ENCODE measurements at places on chromosomes 6 and 20.
A peak's percentile ranks its signal among the peaks of the same experiment; 100 is the strongest.

GRCh38 chr20:49845060-49845459 lies 32.4 kb downstream of the SLC9A8 start:
- no peak for DNase-seq

DNA sequence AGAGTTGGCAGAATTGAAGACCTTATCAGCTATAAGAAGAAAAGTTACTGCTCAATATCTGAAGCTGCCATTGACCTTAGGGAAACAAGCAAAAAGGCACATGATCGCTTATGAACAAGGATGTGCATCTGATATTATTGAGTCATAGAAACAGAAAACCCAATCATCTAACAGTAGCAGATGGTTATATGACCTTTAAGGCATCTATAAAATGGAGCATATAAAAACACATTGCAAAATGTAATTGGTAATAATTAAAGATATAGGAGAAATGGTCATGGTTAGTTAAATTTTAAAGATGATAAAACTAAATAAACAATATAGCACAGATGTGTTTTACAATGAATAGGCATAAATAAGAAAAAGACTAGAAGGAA lies 260.1 kb upstream of the TAB2 start:
- no peak for DNase-seq

GRCh38 chr6:149063468-149063867 lies 254.0 kb upstream of the TAB2 start:
- DNase-seq: no peak

DNA sequence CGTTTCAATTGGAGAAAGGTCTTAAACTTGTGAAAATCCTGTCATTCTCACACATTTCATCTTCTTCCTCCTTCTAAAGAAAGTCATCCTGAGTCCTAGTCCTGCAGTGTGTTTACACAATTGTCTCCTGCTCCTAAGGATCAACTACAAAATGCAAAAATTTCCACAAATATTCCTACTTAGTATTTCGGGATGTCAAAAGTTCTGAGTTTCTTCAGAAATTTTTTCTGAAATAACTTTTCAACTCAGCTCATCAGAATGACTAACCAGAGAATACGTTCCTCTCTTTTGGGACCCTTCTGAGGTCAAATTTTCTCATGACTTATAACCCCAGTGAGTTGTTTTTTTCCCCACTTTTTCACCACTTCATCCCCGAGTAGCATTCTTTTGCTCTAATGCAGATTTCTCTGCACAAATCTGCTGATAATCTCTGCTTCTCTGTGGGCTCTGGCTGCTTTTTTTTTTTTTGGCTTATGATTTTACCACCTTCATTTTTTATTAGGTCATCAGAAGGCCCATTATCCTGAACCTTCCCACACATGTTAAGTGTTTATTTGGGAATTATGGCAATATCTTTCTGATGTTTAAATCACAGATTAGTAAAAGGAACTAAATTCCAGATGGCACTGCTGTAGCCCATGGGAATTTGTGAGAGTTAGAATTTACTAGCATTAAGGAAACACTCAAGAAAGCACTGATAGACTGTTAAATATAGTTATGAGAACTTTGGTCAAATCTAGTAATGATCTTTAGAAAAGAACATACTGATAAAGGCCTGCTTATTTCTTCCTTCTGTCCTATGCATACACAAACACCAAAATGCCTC lies 41.4 kb downstream of the MAP3K5 start:
- DNase-seq: no peak

DNA sequence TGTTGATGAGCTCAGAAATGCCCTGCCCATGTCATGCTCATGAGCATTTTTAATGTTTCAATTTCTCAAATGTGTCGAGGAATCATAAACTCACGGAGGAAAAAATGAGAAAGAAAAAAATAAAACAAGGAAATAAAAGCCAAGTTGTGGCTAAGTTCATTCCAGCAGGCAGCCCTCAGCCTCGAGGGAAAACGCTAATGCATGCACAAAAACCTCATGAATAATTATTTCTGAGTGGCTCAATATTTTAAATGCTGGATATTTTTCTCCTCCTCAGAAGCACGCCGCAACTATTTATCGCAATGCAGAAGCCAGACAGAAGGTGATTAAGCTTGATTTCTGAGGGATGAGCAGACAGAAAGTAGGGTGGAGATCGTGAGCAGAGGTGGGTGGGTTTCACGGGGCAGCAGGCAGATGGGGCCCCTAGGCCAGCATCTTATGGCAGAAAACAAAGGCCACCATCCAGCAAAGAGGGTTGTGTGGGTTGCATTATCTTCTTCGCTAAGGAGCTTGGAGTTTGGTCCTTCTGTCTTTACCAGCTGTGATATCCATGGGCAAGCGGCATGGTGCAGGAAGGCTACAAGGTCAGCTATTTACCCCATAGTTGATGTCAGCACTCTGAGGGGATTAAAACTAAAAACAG lies 151.5 kb upstream of the LRFN2 start:
- no peak for DNase-seq

DNA sequence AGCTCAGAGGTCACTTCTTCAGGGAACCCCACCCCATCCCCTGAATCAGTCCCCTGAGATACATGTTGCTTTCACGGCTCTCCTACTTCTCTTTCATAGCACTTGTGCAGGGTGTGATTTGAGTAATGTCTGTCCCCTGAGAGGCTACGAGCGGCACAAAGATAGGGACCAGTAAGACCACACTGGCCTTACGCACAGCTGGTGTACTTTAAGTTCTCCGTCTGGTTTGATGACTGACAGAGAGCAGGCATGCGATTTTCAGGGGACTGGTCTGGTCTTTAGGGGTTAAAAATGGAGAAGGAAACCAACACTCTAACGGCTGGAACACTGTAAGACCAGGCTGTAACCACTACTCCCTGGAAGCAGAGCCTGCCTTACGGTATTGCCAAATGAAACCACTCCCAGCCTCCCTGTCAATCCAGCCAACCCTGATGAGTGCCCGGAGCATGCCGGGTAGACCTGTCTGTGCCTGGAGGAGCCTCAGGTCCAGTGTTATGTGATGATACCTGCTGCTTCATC lies 47.1 kb downstream of the ELMO2 start:
- no peak for DNase-seq

DNA sequence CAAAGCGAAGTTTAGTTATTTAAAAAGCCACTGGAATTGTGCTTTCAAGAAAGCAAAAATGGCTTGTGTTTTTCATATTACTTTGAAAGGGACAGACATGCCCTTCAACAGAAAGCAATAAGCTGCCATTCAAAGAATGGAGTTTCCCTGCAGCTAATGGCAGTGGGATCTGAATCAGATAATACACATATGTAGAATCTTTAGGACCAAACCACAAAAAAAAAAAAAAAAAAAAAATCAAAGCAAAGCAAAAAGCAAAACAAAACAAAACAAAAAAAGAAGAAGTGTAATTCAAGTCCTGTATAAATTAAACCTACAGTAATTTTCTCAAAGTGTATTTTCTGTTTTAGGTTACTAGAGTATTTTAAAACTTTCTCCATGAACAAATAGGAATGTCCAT lies 63.6 kb upstream of the ZNF217 start:
- DNase-seq: peak; percentile 39

GRCh38 chr20:23052904-23053303 lies 3.4 kb upstream of the THBD start:
- DNase-seq: no peak

- DNase-seq: no peak
Measured at GRCh38 chr6:160029525-160029924, 60.6 kb downstream of the IGF2R start.

DNA sequence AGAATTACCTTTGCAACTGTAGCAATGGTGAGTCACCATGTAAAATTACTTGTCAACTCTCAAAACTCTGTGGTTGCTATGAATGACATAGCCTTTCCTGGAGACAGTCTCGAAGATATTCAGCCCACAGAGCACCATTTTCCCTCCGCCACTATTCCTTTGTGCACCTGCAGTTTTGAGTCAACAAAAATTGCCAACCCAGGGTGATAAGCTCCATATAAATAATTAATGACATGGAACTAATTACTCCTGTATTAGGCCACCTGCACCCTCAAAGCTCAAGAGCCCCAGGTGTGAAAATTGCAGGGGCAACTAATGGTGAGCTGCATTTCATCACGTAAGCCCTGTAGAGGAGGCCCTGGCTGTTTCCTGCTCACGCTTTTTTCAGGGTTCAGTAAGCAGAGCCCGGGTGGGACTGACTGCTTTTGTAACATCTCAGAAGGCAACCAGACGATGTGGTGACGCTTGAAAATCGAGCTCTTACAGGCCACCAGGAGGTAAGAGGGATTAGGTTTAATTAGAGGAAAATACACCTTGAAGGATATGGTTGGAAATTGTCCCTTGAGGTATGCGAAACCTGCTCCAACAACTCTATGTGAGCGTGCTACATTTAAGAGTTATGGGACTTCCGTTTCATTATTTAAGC lies 70.8 kb downstream of the BMP2 start:
- peak; percentile 34 for DNase-seq

DNA sequence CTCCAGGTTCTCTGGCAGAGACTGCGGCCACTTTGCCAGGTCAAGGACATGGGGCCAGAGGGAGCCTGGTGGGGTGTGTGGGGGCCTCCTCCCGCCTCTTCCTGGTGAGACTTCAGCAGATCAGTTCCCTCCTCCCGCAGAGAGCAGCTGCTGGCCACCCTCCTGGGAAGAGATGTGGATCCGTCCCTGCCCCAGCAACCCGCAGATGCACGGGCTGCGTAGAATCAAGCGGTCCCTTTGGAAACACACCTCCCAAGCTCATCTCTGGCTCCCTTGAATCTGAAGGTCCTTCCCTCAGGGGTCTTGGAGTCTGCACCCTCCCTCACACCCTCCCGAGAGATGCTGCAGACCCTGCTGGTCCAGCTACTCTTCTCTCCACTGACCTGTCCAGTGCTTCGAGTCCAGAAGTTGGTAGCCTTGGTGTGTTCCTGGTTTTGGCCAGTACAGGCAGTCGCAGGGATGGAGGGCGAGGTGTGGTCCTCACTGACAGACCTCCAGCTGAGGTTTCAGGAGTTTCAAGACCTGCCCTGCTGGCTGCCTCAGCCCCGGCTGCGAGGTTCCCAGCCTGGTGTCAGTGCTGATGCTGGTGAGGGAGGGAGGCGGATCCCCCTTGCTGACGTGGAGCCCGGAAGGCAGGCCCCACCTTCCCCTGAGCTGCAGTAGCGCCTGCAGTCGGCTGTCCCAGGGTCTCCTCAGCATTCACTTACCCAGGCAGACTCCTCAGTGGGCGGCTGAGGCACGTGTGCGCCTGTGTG lies at the start of gene NPBWR2:
Gene NPBWR2, minus strand, starts transcription at position 585 of the 755 bp plus-strand sequence. CDS start 734 bp downstream, outside the sequence.
- no peak for DNase-seq

- no peak for DNase-seq
Measured at GRCh38 chr6:132693478-132693877, 20.4 kb downstream of the VNN1 start.

DNA sequence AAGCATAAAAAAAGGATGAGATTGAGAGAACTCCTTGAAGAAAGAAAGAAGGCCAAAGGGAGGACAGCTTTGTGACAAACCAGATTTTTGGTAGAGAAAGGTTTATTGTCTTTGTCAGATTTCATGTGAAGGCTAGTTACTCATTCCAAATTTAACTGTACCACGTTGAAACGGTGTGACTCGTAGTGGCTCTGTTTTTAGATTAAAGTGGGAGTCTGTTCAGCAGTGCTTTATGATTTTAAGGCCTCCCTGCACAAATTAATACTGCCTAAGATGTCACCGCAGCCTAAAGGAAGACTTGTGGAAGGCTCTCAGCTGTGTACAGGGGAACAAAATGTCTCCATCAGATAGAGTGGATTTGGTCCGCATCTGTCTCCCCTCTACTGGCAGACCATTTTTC lies 35.9 kb downstream of the CDC40 start:
- no peak for DNase-seq

DNA sequence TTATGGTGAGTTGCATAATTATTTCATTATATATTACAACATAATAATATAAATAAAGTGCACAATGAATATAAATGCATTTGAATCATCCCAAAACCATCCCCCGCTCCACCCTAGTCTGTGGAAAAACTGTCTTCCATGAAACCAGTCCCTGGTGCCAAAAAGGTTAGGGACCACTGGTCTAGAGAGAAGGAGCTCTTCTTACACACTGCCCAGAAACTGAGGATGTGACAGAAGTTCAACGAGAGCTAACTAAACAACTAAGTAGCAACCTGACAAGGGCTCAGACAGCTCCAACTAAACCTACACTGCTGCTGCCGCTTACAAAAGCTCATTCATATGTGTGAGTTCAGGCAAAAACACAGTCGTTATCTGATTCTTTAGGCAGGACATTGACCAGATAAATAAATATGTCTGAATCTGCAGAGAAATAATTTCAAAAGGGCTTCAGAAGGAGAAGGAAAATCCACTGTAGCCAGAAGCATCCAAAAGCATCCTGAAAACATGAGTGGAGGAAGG lies 125.9 kb downstream of the ATXN1 start:
- no peak for DNase-seq

DNA sequence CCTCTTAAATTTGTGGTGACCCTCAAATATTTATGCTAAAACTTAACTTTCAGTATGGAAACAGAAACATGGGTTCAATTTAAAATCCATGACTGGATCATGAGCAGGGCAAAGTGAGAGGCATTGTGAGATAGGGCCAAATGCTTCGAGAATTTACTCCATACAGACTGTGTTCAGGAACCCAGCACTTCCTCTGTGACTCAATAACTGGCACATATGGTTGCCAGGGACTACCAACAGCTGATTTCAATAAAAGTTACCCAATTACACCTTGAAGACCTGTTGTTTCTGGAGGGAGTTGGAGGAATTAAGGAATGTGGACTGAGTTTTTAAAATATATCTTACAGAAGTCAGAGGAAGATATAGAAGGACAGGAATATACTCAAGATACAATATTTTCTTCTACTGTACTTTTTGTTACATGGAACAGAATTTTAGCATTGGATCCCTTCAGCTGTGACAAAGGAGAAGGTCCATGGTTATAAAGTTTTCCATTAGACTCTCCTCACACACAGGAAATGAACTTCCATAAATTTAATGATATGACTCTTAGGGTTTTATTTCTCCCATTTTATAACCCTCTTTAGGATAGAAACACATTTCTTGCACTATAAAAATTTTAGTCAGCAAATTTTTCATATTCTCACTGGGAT lies 258.5 kb downstream of the KHDC1L start:
- no peak for DNase-seq

DNA sequence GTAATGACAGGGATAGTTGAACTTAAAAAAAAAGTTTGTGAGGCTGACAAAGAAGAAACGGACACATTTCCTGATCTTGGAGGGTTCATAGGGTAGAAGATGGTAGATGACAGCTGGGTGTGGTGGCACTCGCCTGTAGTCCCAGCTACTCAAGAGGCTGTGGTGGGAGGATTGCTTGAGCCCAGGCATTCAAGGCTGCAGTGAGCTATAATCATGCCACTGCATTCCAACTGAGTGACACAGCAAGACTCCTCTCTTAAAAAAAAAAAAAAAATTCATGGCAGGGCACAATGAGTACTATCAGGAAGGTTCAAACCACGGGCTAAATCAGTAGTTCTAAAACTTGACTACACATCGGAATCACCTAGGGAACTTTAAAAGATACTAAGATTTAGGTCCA lies 2.0 kb upstream of the MICA start:
- peak; percentile 29 for DNase-seq

- no peak for DNase-seq
Measured at GRCh38 chr20:40686893-40687292, 2.1 kb downstream of the MAFB start.

- no peak for DNase-seq
Measured at GRCh38 chr6:91266156-91266555, 679.3 kb upstream of the MAP3K7 start.

- no peak for DNase-seq
Measured at GRCh38 chr20:63167918-63168520, 47.9 kb downstream of the YTHDF1 start.

GRCh38 chr20:20009784-20010253 lies 7.3 kb upstream of the NAA20 start:
- no peak for DNase-seq

GRCh38 chr20:7285918-7286556 lies 518.6 kb downstream of the BMP2 start:
- peak; percentile 37 for DNase-seq
